ENCODE measurements at places on chromosomes 7 and 10.
A peak's percentile ranks its signal among the peaks of the same experiment; 100 is the strongest.

DNA sequence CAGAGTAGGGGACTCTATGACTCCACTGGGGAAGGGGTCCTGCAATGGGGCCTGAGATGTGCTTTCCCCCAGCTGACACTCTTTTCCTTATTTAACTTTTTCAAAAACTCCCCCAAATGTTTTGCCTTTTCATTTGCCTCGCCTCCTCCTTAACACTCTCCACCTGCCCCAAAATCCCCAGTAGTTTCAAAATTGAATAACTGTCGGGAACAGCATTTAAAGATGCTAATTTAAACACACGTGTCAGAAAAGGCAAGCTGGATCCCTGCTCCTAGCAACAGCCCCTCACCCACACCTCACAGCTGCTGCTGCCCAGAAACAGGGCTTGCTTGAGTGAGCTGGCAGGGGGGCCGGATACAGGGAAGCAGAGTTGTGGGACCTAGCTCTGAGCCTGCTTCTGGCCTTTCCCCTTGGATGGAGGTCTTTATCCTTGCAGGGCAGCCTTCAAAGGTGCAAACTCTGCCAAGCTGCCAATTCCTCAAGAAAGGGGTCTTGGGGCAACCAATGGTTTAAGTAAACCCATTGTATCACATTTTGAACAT, 115.3 kb downstream of the KCNMA1 start:
- no peak for DNase-seq

DNA sequence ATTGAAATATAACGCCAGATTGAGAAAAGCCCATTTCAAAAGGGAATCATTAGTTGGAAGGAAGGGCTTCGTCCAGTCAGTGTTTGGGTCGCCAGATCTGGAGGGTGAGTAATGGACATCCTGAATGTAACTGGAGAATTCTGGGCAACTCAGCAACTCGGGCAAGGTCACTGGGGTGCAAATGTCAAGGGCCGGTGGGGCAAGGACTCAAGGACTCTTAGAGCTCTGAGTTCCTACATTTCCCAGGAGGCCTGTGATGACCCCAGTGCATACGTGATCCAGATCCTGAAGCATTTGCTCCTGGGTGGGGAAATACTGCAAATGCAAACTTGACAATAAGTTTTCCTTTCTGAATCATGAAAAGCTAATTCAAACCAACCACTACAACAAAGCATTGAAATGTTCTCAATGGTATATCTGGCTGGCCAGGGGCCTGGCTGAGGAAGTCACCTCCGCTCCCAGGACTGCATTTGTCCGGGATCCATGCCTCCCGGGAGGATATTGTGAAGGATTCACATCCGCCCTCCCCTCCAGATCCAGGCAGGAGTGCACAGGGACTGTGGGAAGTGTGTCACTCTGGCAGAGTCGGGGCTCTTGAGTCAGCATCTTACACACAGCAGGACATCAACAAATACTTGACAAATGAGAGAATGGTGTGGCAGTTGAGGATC, 164.0 kb downstream of the FANK1 start:
- DNase-seq = no peak

- no peak for DNase-seq
Observed at GRCh38 chr7:76236224-76236623, 34.5 kb downstream of the SRRM3 start.

DNA sequence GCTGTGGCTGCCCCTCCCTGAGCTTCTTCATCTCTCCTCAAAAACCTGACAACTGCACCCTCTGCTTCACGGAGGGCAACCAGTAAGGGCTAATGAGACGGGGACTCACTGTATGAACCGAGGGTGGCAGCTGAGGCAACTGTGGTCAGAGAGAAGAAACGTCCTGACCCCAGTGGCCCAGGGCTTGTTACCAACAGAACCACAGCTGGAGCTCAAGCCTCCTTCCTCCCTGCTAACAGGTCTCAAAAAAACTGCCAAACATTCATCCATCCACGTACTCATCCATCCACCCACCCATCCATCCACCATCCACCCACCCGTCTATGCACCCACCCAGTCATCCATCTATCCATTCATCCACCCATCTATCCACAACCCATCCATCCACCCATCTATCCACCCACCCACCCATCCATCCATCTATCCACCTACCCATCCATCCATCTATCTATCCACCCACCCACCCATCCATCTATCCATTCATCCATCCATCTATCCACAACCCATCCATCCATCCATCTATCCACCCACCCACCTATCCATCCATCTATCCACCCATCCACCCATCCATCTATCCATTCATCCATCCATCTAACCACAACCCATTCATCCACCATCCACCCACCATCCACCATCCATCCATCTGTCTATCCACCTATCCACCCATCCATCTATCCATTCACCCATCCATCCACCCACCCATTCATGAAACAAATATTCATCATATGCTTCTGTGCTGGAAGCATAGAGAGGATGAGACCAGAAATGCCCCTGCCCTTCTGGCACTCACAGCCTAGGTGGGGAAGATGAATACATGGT, 111.7 kb downstream of the PDGFA start:
- DNase-seq = no peak

DNA sequence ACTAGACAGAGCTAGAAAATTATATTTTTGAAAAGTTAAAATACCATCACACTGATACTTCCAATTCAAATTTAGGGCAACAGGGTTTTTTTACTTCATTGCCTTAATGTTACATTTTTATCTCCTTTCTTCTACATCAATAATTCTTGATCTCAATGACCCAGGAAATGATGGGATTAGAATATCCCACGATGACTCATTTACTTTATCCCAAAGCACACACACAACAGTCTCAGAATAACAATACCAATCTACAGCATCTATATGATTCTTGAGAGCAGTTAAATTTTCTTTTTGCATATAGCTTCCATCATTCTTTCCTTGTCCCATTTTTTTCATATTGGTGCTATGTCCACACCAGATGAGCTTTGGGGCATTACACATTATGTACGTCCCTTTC, 98.4 kb upstream of the EEPD1 start:
- no peak for DNase-seq

DNA sequence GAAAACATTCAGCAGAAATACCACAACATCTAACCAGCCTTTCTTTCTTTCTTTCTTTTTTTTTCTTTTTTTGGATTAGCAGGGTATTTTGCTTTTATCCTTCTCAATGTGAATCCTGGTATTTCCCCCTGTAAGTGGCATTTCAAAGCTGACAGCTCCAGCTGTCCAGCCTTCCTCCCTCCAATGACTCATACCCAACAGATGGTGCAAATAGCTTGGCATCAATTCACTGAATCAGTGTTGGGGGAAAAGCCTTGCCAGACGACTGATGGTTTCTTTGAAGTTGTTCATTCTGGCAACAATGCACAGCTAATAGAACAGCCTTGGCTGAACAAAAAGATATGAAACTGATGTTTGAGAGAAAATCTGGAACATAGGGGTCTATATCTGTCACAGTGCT, 316.8 kb upstream of the STEAP1 start:
- DNase-seq = no peak

GRCh38 chr7:87784424-87784823, 91.7 kb downstream of the SLC25A40 start:
- peak; percentile 57 for DNase-seq

GRCh38 chr10:125103924-125104323, 56.4 kb downstream of the CTBP2 start:
- no peak for DNase-seq

- DNase-seq = no peak
Observed at GRCh38 chr7:36215457-36215765, 62.4 kb downstream of the EEPD1 start.

DNA sequence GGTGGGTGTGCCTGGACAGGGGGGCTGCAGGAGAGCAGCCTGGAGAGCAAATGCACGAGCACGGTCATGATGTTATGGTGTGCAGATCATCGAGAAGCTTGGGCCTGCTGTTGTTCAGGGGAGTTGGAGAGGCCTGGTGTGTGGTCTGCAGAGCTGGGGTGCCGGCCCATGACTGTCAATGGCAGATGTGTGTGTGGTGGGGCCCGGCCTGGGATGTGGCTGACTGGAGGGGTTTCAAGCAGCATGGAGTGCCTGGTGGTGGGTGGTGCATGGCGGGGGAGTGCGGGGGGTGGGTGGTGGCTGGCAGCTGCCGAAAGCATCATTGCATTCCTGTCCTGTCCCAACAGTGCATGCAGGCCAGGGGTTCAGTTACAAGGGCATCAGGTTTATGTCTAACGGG, 122.6 kb downstream of the DOCK1 start:
- no peak for DNase-seq

- no peak for DNase-seq
Observed at GRCh38 chr10:119667562-119668328, 16.6 kb downstream of the BAG3 start.

DNA sequence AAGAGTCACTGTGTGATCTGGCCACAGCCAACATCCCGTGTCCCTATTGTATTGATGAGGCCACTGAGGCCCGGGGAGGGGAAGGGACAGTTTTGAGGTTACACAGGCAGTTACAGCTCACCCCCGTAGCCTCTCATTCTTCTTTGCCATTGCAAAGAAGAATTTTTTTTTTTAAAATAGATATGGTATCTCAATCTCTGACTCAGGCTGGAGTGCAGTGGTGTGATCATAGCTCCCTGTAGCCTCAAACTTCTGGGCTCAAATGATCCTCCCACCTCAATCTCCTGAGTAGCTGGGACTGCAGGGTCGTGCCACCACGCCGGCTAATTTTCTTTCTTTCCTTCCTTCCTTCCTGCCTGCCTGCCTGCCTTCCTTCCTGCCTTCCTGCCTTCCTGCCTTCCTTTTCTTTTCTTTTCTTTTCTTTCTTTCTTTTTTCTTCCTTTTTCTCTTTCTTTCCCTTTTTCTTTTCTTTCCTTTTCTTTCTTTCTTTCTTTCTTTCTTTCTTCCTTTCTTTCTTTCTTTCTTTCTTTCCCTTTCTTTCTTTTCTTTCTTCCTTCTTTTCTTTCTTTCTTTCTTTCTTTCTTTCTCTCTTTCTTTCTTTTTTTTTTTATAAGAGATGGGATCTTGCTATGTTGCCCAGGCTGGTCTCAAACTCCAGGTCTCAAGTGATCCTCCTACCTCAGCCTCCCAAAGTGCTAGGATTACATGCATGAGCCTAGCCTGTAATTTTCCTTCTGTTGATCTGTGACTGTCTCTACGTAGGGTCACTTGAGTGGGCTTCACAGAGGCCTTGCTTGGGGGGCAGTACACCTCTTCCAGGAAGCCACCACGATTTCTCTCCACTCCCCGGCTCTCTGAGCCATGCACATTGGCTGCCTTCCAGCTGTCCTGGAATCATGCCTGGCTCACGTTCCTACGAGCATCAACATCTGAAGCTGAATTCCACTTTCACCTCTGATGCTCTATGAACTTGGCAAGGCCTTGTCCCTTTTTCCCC, 31.3 kb downstream of the TMEM270 start:
- DNase-seq = peak; percentile 75

GRCh38 chr7:123715198-123715597, 33.6 kb downstream of the WASL start:
- no peak for DNase-seq

DNA sequence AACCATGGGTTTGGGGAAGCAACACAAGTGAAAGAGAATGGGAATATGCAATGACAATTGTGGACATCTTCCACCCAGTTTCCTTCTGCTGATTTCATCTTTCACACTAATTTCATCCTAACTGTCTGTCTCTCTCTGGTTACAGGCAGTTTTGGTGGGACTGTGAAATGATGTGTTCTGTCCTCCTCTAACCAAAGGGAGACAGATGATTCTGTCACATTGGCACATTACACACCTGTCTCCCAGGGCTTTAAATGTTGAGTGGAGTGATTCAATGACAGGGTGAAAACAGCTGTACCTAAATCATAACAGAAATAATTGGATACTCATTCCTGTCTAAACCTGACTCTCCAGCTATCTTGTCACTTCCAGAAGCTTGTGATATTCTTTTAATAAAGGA, 60.0 kb downstream of the DGKB start:
- no peak for DNase-seq

DNA sequence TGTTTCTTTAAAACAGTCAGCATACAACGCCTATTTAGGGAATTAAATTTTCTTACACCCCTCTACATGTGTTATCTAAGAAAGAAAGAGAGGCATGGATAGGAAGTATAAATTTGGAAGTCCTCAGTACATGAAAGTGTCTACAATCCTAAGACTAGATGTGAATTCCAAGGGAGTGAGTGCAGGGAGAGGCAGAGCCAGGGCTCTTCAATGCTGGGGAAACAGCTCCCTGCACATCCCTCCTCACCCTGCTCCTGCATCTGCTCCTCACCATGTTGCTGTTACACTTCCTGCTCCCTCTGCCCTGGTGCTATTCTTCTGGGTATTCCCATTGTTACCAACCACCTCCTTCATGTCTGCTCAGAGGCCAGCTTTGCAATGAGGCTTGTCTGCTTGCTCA, 229.1 kb upstream of the AKR1E2 start:
- DNase-seq = no peak

- DNase-seq = no peak
Observed at GRCh38 chr7:4022265-4022664, 659.8 kb upstream of the FOXK1 start.

- no peak for DNase-seq
Observed at GRCh38 chr10:71536332-71536731, 139.6 kb downstream of the CDH23 start.

DNA sequence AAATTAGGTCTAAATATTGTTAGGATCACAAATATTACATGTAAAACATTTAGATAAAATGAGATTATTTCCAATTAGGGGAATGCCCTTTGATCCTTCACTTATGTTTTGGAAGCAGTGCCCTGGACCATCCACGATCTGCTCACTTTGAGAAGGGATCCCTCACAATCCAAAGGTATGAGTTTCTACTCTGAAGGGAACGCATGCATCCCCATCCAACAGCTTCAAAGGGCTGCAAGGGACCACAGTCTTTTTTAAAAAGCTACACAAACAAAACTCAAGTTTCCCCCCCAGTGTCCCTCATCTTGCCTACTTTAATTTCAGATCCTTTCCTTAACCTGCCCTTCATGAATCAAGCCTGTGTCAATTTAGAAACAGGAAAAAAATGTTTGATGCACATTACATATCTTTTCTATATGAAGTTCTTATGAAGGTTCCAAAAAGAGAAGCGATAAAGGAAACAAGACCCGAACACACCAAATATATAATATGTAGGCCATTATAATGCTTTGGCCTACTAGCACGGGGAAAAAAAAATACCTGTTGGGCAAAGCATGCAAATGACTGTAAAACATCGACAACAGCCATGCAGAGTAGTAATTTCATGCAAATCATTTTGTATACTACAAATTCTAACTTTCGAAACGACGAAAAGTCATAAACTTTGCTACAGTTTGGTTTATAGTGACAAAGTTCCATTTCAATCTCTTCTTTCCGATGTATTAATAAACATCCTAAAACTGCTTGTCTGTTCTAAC, 2.0 kb downstream of the EIF3A start:
- DNase-seq = no peak

GRCh38 chr10:124538706-124539105, 77.1 kb downstream of the LHPP start:
- no peak for DNase-seq

Measured in OCI-M1 (cell line).